AG04450 (cell line): ENCODE measurements at places on chromosomes 7 and 10.

DNA sequence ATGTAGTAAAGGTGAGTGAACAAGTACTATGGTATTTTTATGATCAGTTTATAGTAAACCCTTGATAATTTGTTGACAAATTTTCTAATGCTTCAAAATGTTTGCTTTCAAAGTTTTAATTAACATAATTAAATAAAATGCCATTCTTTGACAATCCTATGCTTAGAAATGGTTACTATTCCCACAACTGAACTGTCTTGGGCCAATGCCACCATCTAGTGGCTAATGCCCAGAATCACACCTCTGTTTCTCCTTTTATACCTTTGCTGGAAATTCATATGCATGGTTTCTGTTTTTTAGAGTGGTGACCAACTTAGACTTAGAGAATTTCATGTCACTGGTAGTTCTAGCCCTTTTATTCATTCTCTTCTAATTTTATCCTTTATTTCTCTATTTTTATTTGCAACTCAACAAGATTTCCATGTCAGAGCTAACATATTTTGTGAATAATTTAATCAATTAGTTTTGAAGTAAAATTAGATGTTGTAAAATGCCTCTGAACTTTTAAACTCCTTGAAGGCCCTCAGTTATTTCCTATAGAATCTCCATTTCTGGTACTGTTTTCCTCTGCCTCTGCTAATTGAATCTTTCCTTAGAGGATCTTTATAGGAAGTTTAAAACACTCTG is 31.1 kb downstream of the PCGF5 start:
- no peak for DNase-seq

GRCh38 chr10:49605939-49606509 is 4.1 kb upstream of the SLC18A3 start:
- no peak for DNase-seq

DNA sequence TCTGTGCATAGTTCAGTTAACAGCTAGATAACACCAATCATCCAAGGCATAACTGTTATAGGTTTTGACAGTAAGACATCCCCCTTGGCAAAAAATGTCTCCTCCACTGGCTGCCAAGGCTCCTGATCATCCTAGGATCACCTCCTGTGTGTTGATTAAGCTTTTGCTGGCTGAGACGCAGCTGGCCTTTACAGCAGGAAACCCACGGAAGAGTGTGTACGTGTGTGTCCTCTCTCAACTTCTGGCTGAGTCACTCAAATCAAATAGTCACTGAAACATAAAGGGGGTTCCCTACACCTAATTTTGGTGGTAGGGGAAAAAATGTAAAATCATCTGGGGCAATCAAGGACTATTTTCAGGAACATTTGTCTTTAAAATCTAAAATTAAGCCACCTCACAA is 208.8 kb downstream of the CTNNA3 start:
- DNase-seq: no peak

DNA sequence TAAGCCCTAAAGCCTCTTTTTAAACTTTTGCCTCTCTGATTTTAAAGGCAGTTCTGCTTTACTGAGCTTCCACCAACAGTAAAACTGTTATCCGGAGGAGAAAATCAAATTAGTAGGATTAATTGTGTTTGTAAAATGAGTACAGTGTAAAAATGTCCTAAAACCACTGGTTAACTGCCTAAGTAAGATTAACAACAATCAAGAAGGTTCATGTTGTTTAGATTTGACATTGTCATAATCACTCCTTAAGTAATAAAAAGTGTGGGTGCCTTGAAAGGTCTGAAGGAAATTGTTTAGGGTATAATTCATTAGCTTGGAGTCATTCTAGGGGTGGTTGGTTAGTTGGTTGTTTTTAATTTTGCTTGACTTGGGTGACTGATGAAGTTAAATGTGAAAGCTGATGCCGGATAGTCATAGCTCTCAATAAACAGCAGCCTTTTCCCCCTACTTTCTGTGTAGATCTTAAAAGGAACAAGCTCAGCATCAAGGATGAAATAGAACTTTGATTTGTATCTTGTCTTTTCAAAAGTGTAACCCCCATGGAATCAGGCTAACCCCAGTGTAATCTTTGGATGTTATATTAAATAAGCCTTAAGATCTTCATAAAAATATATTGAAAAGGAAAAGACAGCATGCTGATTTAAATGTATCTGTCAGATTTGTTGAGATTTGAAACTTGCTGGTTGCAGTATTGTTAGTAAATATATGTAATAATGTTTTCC is 148.3 kb downstream of the ARID5B start:
- DNase-seq: no peak

- no peak for DNase-seq
Observed at GRCh38 chr7:134209322-134210015, 82.3 kb downstream of the LRGUK start.

DNA sequence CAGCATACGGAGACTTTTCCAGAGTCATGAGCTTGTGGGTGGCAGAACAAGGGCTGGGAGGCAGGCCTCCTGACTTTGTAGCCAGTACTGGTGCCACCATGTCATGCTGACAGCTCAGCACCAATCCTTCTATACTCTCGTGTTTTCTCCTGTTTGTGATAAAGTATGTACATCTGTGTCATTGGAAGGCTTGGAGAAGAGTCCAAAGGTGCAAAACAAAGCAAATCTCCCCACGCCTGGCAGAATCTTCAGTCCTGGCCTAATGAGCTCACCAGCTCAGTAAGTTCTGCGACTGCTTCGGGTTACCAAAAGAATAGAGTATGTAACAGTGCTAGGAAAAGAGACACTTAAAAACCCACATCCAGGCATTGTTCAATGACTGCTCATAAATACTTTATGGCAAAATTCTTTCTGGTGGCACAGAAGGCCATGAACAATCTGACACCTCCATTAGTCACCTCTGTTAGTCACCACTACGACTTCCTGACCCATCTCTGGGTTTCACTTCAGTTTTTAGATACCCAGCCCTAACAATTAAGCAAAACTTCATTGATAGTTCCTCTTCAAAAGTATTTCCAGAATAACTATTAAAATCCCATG is 24.5 kb downstream of the STEAP1 start:
- DNase-seq: no peak

DNA sequence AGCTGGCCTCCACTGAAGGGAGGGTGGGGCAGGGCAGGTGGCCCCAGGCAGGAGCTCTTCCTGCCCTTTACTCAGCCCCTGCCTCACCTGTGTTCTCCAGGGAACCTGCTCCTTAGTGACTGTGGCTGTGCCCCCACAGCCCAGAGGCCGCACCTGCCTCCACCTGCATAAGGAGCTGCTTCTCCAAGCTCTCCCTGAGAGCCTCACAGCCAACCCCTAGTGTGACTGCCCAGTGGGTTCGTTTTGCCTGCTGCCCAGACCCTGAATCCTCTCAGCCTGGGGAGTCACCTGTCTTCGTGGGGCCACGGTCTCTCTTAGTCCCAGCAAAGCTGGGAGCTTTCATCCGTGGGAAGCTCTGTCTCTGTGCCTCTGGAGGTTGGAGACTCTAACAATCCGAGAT is 94.4 kb downstream of the GLRX3 start:
- DNase-seq: no peak

DNA sequence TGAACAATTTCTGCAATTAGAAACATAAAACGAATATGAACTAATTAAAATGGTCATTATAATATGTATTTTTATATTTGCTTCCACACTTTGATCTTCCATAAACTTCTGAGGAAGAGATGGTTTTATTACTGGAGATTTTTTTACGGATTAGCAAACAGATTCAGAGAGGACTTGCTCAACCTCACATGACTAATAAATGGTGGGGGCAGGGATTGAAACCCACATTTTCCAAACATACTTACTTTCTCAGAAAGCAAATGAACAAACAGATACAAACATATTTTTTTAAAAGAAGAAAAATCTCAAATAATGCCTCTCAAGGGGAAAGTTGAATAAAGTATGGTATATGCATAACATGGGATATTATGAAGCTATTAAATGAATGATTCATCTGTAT is 18.3 kb downstream of the ANKMY2 start:
- DNase-seq: no peak

GRCh38 chr7:155794196-155794595 is 18.1 kb downstream of the SHH start:
- DNase-seq: no peak
